ENCODE measurements at places on chromosomes 7 and 10. TPM values are rescaled to one million over a fixed set of nuclear protein-coding genes. Genes with fewer than 3 reads are reported as not detected.

NPFFR1 gene
- polyA plus RNA-seq: not detected

FFAR4 gene
- not detected for polyA plus RNA-seq

AOAH gene
- 2.6 TPM for polyA plus RNA-seq

CALML3 gene
- not detected for polyA plus RNA-seq

NEBL gene
- polyA plus RNA-seq: 0.03 TPM

TFEC gene
- polyA plus RNA-seq: 17.3 TPM

LIPJ gene
- polyA plus RNA-seq: 0.13 TPM

IFIT1B gene
- not detected for polyA plus RNA-seq

IQUB gene
- polyA plus RNA-seq: 0.07 TPM

SEMA3E gene
- not detected for polyA plus RNA-seq

CALCR gene
- polyA plus RNA-seq: not detected

EBLN1 gene
- polyA plus RNA-seq: not detected

SPDYE2B gene
- polyA plus RNA-seq: not detected

CLCN1 gene
- polyA plus RNA-seq: not detected

AKR1C8 gene
- not detected for polyA plus RNA-seq

CD36 gene
- 2.3 TPM for polyA plus RNA-seq

OR2AE1 gene
- polyA plus RNA-seq: 0.22 TPM

LHFPL3 gene
- polyA plus RNA-seq: not detected

C10orf67 gene
- polyA plus RNA-seq: 0.06 TPM

PNLIP gene
- polyA plus RNA-seq: not detected

PNLIPRP1 gene
- polyA plus RNA-seq: not detected

SFXN3 gene
- polyA plus RNA-seq: 51.7 TPM

GRID2IP gene
- 0.72 TPM for polyA plus RNA-seq

PIP gene
- not detected for polyA plus RNA-seq

TPST1 gene
- 17.0 TPM for polyA plus RNA-seq

TYW1B gene
- 4.4 TPM for polyA plus RNA-seq

CADPS2 gene
- not detected for polyA plus RNA-seq

GNB2 gene
- 221 TPM for polyA plus RNA-seq

FAM221A gene
- polyA plus RNA-seq: 11.3 TPM

LRMDA gene
- polyA plus RNA-seq: not detected

INSYN2A gene
- polyA plus RNA-seq: not detected

RBAK gene
- polyA plus RNA-seq: 4.8 TPM

LFNG gene
- polyA plus RNA-seq: 73.3 TPM

MMP21 gene
- 0.18 TPM for polyA plus RNA-seq

ZNF503 gene
- polyA plus RNA-seq: 0.16 TPM

CALHM1 gene
- 0.06 TPM for polyA plus RNA-seq

ZNF398 gene
- 6.4 TPM for polyA plus RNA-seq
